ENCODE measurements at places on chromosomes 2 and 18.

GRCh38 chr2:135212757-135213156 lies 160.7 kb downstream of the RAB3GAP1 start:
- DNase-seq = no peak

DNA sequence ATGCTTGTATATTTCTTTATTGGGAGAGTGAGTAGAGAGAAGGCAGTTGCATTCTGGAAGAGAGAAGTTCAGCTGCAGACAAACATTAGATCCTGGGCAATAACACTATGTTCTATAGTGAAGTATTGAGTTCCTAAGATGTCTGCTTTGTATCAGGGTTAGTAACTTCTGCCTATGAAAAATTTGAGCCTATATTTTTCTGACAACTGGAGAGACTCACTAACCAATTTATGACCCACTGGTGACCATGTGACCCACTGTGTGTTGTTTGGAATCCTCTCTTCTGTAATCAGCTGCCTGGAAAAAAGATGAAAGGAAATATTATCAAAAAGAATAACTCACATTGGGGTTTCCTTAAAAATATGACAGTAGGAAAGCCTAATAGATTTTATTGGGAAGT lies 35.3 kb downstream of the DPP4 start:
- DNase-seq = no peak

GRCh38 chr2:219562049-219563020 lies 9.0 kb downstream of the OBSL1 start:
- DNase-seq = no peak

GRCh38 chr2:141015341-141016047 lies 1115.3 kb downstream of the LRP1B start:
- no peak for DNase-seq

- DNase-seq = no peak
Measured at GRCh38 chr2:166127217-166128155, at the start of gene SCN1A. SCN1A (minus strand) TSS chr2:166128020; CDS start chr2:166073621, 54,399 bp downstream.

DNA sequence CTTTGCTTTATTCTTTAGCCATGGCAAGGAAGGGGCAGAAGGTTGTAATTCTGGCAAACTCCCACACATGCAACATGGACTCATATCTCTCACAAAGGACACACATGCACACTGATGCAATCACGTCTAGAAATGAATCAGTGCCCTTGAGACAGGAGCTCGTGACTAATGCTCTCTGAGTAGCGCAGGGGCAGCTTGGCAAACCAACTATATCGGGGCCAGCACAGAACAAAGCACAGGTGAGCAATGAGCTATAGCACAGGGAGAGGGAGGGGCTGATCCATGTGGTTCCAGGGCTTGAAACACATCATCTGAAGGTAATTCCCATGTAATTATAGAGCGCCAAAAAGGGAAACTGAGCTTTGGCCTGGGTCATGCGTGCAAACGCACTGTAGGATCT lies 165.2 kb upstream of the KLF7 start:
- DNase-seq = no peak

- no peak for DNase-seq
Measured at GRCh38 chr2:74051504-74051903, 66.8 kb downstream of the TET3 start.

DNA sequence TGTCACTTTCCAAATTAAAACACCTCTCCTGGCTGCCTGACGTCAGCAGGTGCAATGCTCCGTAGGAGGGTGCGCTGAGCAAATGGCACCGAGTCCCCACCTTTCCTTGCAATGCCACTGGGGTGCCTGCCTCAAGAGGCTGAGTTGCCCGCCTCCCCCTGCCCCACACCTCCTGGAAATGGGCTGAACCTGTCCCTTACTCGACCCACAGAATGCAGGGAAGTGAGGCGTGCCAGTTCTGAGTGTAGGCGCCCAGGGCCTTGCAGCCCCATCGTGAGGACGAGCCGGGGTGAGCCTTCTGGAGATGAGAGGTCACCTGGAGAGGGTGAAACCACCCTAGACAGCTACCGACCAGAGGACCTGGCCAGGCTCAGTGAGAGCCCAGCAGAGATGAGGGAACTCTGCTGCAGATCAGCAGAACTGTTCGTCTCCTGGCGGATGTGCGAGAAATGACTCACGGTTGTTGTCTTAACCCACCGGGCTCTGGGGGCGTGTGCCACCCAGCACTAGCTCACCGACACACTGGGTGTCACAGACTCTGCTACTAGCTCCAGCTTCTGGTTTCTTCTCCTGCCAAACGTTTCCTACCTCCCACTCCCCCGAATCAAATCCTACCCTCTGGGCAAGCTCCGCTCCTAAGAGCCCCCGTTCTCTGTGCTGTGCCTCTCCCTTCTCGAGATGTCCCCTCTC lies 168.7 kb upstream of the HDAC4 start:
- no peak for DNase-seq

DNA sequence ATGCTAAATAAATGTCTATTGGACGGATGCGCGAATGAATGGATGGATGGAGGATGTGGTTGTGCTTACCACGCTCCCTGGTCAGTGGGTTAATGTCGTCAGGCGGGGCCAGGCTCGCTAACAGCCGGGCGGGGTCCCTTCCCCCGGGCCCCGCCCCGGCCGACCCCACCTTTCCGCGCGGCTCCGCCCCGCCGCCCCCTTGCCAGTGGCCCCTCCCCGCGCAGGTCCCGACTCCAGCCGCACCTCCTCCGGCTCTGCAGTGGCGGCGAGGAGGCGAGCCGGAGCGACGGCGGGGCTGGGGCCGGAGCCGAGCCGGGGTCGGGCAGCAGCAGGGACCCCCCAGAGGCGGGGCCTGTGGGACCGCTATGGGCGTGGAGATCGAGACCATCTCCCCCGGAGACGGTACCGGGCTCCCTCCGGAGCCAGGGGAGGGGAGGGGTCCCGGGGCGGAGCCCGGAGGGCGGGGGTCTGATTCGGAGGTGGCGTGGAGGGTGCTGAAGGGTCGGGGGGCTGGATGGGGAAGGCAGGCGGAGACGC lies at the start of gene FKBP1B:
Gene FKBP1B, plus strand, starts transcription at position 257 of the 537 bp plus-strand sequence. Its CDS starts 109 bp downstream, at position 366.
- DNase-seq = peak; percentile 81

GRCh38 chr18:60120231-60120750 lies 220.5 kb downstream of the PMAIP1 start:
- DNase-seq = no peak

Measured in GM13976 (cell line).